ENCODE measurements at places on chromosomes 16 and 17. TPM values are rescaled to one million over a fixed set of nuclear protein-coding genes. Genes with fewer than 3 reads are reported as not detected.

Gene FKBP10
- total RNA-seq: 42.2 TPM

GRCh38 chr17:59810894-59811153, 81.9 kb downstream of the TUBD1 start:
- no peak for DNase-seq
- H3K4me3 ChIP-seq: no peak overlapping the region
- no peaks in the 10 kb centered on the region for H3K4me1 ChIP-seq
- no peaks in the 10 kb centered on the region for H3K27me3 ChIP-seq
- no peaks in the 10 kb centered on the region for H3K36me3 ChIP-seq
- no peak overlapping the region for H3K27ac ChIP-seq

Gene PPP1R27
- total RNA-seq: not detected

DNA sequence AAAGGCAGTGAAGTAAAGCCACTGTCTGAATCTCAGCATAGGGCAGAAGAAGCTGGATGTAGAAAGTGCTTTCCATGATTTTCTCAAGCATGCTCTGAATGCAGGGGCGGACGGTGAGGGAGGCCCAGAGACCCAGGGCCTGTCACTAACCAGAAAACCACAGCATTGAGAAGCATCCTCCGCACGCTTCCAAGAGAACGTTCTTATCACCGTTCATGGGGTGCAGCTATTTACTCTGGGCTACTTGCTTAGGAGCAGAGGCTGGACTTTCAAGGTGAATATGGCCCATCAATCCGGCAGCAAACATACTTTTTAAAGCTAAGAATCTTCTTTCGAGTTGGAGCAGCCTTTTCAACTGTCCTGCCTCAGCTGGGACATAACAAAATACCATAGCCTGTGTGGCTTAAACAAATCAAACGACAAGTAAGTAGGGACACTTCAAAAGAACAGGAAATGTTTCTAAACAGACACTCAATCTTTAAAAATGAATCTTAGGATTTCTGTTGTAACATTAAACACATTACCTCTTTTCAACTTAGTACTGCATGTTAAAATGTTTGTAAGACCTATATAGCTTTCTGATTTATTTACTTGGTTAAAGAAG, 46.5 kb upstream of the CDRT4 start:
- H3K4me1 ChIP-seq: peaks cover 50% of the 10 kb centered on the region
- H3K4me3 ChIP-seq: no peak overlapping the region
- no peaks in the 10 kb centered on the region for H3K36me3 ChIP-seq
- peak overlapping the region; percentile 80 for H3K27ac ChIP-seq

DNA sequence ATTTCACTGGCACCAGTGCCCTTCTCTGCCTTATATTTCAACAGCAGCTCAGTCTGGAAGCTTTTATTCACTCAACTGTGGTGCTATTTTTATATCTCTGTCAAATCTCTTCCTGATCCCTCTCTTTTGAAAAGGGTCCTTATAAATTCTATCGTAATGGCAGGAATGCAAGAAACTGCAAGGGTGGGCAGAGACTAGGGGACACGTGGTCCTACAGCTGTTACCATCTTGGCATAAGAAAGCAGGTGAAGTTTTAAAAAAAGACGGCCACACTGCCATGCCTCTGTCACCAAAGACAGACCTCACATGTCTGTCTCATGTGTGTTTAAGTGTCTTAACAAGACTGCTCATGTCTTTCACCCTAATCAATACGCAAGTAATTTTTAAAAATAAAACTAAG, 368.4 kb upstream of the CDH11 start:
- no peaks in the 10 kb centered on the region for H3K4me1 ChIP-seq
- H3K27ac ChIP-seq: no peak overlapping the region
- H3K4me3 ChIP-seq: no peak overlapping the region
- no peaks in the 10 kb centered on the region for H3K27me3 ChIP-seq
- DNase-seq: no peak

DNA sequence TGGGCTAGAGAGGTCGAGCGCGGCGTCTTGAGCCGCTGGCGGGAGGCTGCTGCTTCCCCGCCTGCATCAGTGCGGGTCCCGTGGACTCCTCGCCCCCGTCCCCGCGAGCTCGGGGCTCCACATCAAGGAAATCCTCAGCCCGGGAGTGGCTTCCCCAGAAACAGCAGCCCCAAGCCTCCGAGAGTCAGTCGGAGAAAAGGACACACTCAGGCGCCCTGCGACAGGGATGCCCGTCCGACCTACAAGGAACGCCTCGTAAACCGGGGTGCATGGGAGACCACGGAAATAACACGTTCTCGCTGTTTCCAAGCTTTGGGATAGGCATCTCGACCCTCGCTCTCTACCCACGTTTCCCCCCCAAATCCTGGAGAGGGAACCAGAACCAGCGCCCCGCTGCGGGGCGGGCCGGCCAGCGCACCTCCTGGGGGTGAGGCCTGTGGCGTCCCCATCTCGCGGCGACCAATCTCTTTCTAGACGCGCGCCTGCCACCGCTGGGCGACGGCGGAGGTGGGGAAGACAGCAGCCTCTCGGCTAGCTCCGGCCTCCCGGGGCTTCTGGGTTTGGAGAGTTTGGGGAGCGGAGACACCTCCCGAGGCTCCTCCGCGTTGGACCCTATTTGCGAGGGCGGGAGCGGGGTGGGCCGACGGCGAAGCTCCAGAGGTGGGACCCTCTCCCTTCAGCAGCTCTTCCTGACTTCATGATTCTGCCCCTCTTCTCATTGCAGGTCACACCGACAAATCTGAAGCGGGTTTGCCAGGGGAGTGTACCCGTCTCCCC, 759 bp upstream of the TP53I13 start:
- H3K27me3 ChIP-seq: no peaks in the 10 kb centered on the region
- H3K4me1 ChIP-seq: peaks cover 15% of the 10 kb centered on the region

DNA sequence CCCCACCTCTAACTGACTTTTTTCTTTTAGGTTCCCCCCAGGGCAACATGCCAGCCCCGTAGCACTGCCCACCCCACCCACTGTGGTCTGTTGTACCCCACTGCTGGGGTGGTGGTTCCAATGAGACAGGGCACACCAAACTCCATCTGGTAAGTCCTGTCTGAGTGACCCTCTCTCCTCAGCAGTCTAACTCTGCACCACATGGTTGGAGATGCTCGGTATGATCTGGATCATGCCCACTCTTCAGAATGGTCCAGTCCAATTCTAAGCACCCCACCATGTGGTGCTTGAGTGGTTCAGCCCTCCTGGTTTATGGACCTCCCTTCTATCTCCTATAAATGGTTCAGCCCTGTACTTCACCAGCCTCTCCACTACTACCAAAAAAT, 5.9 kb downstream of the KDM6B start:
- no peaks in the 10 kb centered on the region for H3K36me3 ChIP-seq
- H3K27ac ChIP-seq: no peak overlapping the region
- DNase-seq: no peak
- H3K4me3 ChIP-seq: no peak overlapping the region

Gene TNFSF13
- 32.2 TPM for total RNA-seq

DNA sequence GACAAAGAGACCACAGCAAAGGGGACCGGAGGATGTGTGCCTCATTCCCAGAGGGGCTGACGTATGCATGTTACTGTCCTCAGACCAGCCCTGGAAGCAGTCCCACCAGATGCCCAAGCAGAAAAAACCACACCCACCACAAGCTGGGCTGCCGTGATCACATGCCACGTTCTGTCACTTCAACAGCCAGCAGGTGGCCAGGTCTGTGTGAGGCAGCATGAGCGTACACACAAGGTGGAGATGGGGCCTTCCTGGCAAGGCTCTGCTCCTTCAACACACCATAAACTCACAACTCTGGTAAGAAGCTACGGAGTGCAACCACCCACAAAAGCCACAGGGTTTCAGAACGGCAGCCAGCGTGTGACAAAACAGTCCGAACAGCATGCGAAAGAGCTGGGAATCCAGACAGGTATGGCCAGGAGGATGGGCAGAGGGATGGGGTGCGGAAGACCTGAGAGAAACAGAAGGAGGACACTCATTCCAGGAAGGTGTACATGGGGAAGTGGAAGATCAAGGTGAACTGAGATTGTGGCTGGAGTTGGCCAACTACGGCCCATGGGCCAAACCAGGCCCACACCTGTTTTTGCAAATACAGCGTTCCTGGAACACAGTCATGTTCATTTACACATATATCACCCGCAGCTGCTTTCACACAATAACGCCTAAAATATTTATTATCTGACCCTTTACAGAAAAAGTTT, 27.9 kb downstream of the MBTPS1 start:
- no peak overlapping the region for H3K27ac ChIP-seq
- no peak overlapping the region for H3K4me3 ChIP-seq
- peaks cover 72% of the 10 kb centered on the region for H3K36me3 ChIP-seq
- no peak for DNase-seq

Gene BEAN1
- not detected for total RNA-seq

DNA sequence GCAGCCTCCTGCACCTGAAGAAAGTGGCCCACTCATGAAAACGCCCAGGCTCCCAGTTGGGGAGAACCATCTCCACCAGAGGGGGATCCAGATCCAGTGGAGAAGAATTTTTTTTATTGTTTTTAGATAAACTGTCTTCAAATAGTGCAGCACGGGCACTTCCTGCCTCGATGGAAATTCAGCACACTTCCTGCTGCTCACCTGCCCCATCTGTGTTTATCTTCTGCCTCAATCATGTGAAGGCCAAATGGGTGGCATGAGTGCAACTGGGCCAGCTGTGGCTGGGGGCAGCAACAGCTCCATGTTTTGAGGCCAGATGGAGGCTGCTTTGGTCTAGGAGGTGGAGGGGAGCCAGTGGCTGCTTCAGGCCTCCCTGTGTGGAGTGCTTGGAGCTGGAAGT, 75.9 kb upstream of the WSB1 start:
- DNase-seq: no peak
- H3K27ac ChIP-seq: no peak overlapping the region
- H3K4me1 ChIP-seq: no peaks in the 10 kb centered on the region
- H3K27me3 ChIP-seq: no peaks in the 10 kb centered on the region
- no peaks in the 10 kb centered on the region for H3K36me3 ChIP-seq

DNA sequence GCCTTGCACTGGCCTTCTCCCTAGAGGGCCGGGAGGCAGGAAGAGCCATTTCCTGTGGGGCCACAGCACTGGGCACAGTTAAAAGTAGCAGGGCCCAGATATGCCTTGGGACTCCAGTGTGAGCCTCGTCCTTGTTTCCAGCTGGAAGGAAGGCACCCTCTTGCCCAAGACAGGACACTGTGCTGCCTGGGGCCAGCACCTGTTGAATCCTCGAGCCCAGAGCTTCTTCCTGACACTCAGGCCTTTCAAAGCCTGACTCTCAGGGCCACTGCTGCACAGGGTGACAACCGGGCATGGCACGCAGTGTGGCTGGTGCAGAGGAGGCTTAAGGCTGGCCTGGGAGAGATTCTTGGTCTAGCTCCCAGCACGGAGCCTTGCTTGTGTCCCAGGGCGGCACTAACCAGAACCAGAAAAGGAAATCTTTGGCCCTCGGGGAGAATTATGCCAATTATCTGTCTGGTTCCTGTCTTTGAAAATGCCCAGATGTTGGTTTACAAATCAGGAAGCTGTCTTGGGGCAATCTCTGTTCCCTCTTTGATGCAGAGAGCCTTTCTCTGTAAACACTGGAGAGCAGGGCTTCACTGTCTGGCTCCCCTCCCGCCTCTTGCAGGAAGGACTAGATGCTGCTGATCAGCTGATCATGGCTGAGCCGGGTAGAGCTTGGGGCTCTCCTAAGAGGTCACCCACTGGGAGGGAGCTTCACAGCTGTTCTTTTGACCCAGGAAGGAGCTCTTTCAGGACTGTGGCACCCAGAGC, 11.1 kb downstream of the LDHD start:
- H3K27me3 ChIP-seq: no peaks in the 10 kb centered on the region
- peak; percentile 52 for DNase-seq
- H3K36me3 ChIP-seq: no peaks in the 10 kb centered on the region
- H3K4me1 ChIP-seq: peaks cover 55% of the 10 kb centered on the region
- H3K27ac ChIP-seq: peak overlapping the region; percentile 52

DNA sequence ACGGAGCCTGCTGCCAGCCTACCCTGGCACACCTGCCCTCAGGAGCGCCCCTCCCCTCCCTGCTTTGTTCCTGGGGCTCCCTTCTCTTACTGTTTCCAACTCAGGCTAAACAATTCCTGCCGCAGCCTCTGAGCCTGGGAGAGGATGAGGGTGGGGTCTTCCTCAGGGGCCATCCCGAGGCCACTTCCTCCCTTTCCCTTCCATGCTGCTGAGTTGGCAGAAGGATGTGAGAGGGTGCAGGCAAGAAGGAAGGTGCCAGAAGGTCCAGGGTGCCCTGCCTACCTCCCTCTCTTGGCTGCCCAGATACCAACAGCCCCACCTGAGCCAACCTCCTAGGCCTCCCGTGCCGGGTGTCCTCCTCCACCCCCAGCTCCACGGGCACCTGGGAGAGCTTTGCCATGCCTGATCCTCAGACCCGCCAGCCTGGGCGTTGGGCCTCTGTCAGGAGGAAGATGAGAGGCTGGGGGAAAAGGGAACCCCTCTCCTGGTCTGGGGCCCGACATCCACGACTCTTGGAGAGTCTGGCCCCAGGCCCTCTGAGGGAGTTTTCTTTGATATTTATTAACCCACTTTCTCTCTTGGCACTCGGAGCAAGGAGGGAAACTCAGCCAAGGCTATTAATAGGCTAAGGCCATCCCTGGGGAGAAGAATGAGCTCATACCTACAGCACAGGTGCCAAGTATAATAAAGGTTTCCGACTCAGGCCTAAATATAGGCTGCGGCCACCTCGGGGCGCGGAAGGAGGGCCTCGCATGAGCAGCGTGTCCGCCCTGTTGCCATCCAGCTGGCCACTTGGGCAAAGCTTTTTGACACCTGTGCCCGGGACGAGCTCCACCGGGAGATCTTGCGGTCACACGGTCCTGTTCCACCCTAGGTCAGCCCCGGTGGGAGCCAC, 232.0 kb downstream of the ENGASE start:
- H3K4me1 ChIP-seq: peaks cover 16% of the 10 kb centered on the region
- H3K27ac ChIP-seq: peak overlapping the region; percentile 80
- H3K27me3 ChIP-seq: no peaks in the 10 kb centered on the region
- no peak overlapping the region for H3K4me3 ChIP-seq

- no peak overlapping the region for H3K4me3 ChIP-seq
- no peaks in the 10 kb centered on the region for H3K27me3 ChIP-seq
- no peak overlapping the region for H3K27ac ChIP-seq
- no peaks in the 10 kb centered on the region for H3K36me3 ChIP-seq
- no peak for DNase-seq
Observed at GRCh38 chr16:31455601-31456314, 3.5 kb upstream of the ARMC5 start.

Gene PLXDC1
- 8.2 TPM for total RNA-seq

DNA sequence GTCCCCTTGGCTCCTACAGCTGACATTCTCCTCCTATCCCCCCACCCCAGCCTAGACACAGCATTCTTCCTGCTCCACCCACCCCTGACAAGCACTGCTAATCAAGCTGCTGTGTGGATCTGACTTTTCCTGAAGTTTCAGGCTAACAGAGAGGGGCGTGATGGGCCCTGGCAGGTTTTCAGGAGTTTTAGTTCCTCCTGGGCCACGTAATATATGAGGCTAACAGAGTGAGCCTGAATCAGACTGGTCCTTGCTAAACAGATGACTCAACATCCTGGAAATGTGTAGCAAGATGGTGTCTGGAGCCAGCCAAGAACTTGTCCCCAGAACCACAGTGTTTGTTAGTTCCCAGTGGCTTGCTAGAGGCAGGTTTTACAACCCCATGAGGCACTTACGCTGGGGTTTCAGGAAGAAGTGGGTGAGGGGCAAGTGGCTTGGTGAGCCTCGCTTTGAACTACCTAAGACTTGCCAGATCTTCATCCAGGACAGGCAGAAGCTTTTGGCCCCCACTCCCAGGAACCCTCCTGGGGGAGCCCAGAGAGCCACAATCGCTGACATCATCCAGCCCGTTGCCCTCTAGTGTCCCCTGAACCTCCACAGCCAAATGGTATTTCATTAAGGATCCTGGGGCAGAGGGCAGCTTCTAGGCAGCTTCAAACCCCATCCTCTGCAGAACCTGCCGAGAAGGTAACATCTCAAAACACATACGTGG, 15.9 kb downstream of the TMEM92 start:
- DNase-seq: peak; percentile 32
- H3K36me3 ChIP-seq: no peaks in the 10 kb centered on the region
- H3K4me3 ChIP-seq: no peak overlapping the region
- no peak overlapping the region for H3K27ac ChIP-seq
- H3K4me1 ChIP-seq: peaks cover 8% of the 10 kb centered on the region

Gene CLDN6
- not detected for total RNA-seq

Data from thyroid gland (tissue), 4 donors.